ENCODE measurements at places on chromosomes 1 and 21. TPM values are rescaled to one million over a fixed set of nuclear protein-coding genes. Genes with fewer than 3 reads are reported as not detected.

Gene CLCA4
- total RNA-seq, result 0.80 TPM

Gene SPRR2F
- total RNA-seq, result 2.2 TPM

Gene PLK3
- 5.2 TPM for total RNA-seq

Gene GATAD2B
- total RNA-seq, result 29.7 TPM

Gene TP53BP2
- 28.0 TPM for total RNA-seq

Gene KCND3
- total RNA-seq, result 17.1 TPM

Gene PAFAH2
- total RNA-seq, result 18.7 TPM

Gene TBCE
- 25.0 TPM for total RNA-seq

GRCh38 chr1:227912866-227913265 lies 34.9 kb downstream of the WNT9A start:
- no peak for DNase-seq

- DNase-seq, result no peak
Observed at GRCh38 chr1:24164004-24164403, 21.1 kb upstream of the IL22RA1 start.

DNA sequence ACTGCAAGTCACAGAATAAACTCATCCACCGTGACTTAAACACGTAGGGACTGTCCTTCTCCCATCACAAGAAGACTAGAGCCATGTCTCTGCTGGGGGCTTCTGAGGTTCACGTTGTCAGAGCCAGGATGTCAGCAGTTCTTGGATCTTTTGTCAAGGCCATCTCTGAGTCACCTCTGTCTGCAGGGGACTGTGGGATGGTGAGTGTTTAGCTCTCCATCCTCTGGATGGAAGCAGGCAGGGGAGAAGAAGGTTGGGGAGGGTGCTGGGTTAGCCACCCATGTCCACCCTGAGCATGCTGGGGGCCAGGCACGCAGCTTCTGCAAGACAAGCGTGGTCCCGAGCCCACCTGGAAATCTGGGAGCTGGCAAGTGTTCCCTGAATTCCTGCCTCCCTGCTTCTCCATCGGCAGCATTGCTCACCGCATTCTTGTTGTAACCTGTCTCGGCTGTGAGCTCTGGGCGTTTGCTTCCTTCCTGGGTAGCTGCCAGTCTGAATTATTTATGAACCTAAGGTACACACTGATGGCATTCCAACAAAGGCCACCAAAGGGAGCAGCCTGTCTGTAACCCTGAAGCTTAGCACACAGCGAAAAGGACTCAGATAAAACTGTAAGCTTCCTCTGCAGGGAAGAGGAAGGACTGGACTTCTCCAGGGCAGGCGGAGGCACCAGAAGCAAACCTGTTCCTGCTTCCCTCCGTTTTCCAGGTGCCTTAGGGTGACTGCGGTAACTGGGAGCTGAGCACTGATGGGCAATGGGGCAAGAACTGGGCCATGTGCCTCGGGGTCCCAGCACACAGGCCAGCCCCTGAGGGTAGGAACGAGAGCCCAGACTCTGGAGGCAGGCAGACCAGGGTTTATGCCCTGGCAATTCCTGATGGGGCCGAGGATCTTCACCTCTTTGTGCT lies 88.6 kb downstream of the RIPK4 start:
- peak; percentile 96 for DNase-seq

- DNase-seq, result no peak
Observed at GRCh38 chr21:17981060-17981740, 162.0 kb upstream of the C21orf91 start.

GRCh38 chr21:40706176-40706575 lies 140.8 kb downstream of the DSCAM start:
- no peak for DNase-seq

GRCh38 chr21:43331962-43332828 lies 94.7 kb downstream of the SIK1 start:
- peak; percentile 80 for DNase-seq

GRCh38 chr1:151905070-151905442 lies 4.3 kb downstream of the THEM4 start:
- no peak for DNase-seq

DNA sequence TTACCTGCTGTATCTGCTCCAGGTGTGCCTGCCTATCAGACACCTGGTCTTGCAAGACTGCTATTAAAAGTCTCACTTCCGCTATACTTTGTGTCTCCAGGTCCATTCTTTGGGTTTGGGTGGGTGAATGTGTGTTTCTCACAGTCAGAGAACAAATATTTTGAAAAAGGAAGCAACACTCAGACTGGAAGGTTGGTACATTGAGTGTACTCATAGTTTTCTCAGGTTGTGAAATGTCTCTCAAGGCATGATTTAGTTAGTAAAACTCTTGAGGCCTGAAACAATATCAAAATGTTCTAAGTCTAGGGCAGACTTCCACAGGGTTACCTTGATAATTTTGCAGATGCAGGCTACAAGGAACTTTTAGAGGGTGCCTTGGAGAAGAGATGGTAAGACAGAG lies 429.9 kb upstream of the ZRANB2 start:
- DNase-seq, result no peak

DNA sequence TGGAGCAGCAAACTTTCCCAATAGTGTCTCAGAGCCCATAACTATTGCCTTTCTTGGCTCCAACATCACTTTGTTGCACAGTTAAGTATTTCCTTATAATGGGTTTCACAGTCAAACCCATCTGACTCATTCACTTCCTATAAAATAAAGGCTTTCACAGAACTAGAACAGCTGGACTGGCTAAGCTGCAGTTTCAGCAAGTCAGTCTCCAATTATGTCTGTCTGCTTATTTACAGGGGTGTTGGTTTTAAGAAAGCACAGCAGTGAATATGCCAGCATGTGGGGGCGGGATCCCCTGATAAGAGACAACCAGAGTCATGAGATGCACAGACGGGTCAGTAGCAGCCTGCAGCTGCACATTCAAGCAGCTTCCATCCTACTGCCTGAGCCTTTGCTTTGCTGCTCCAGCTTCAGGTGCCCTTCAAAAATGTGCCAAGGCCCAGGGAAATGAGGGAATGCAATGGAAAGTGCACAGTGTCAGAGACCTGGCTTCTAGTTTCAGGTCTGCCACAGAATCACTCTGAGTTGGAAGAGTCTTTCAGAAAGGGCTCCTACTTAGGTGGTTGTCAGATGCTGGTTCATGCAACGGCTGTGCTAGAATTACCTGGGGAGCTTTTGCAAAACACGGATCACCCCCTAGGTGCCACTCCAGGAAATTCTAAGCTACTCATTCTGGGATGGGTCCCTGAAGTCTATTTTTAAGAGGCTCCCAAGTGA lies 24.8 kb downstream of the RNF19B start:
- DNase-seq, result no peak

DNA sequence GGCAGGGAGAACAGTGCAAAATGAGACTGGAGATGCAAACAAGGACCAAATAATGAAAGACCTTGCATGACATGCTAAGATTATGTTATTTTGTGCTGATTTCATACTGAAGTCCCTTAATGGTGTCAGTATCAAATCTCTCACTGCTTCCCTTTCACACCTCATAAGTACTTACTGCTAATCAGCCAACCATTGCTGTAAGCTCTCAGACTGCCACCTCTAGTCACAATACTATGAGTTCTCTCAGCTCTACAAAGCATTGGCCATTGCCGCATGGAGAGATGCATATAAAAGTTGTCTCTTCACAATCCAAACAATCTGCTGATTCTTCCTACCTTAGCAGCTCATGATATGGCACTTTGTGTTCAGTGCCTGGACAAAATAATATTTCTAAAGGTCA lies 375.4 kb downstream of the LTN1 start:
- DNase-seq, result no peak

DNA sequence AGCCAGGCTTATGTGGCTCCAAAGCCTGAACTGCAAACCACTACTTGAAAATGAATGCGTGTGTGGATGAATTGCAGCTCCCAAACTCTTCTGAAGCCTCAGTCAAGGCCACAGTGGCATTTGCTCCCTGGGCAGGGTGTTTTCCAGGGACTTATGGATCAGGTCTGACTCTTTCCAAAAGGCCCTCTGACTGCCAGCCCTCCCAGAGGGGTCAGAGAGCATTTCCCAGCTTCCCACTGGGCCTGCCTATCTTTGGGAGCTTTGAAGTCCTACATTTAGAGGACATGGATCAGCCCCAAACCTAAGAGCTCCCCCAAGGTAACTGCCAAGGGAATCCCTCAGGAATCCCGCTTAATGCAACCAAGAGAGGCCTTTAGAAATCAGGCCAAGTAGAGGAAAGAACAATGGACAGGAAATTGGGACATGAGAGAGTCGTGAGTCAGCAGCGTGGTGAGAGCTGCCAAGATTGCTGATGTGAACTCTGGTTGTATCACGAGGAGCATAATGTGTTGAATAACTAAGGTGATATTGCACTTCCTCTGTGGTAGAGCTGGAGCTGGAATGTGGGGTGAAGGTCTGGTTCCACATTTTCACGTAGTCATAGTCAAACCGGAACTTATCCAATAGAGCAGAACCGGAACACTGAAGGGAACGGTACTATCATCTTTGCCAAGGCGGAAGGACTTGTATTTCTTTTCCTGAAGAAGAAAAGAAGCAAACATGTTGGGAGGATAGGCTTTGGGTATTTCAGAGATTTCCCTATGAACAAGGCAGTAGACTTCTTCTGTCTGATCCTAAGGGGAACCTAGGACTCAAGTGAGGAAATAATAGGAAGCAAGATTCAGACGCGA lies 99.4 kb upstream of the JUN start:
- peak; percentile 51 for DNase-seq

- DNase-seq, result no peak
Observed at GRCh38 chr1:171048014-171048413, 42.7 kb upstream of the FMO3 start.

GRCh38 chr1:85448358-85448757 lies 16.6 kb downstream of the DDAH1 start:
- no peak for DNase-seq
